ENCODE measurements at places on chromosomes 7 and 10.
A peak's percentile ranks its signal among the peaks of the same experiment; 100 is the strongest.

DNA sequence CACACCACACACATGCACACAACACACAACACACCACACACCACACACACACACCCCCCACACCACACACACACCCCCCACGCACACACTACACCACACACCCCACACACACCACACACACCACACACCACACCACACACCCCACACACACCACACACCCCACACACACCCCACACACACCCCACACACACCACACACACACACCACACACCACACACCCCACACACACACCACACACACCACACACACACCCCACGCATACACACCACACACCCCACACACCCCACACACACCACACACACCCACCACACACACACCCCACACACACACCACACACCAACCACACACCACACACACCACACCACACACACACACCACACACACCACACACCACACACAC is 16.4 kb downstream of the UCN3 start:
- no peak for DNase-seq

DNA sequence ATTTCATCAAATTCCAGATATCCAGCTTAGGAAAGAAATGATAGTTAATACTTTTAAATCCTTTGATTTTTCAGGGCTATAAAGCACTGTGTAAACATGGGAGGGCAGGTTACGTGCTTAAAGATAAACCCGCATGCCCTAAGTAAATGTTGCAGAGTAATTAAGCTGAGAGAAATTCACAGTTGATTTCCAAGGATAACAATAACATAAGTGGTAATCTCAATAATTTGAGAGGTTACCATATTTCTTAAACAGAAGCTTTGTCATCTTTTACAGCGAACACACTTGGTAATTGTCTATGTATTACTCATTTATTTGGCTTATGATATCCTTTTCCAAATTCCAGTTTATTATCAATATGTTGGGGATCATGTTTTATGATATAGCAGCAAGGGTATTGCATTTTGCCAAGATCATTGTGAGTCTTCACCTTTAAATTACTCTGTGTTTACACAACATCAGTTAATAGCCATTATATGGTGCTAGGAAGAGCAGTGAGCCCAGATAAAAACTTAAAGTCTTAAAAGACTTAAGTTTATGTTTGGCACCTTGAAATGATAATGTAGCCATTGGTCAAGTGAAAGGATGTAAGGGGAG is 15.4 kb downstream of the MGAM start:
- no peak for DNase-seq

GRCh38 chr10:93080350-93081046 is 6.8 kb downstream of the CYP26A1 start:
- peak; percentile 40 for DNase-seq

GRCh38 chr7:91107460-91107859 is 156.8 kb upstream of the FZD1 start:
- no peak for DNase-seq

- DNase-seq, result no peak
These were observed 103.1 kb downstream of the HOXA1 start for GRCh38 chr7:26992670-26993069.

Data from activated CD4-positive, alpha-beta T cell treated with anti-CD3 and anti-CD28 coated beads, Interleukin-2, Interleukin-4, amounts not matched to agents 100 ng/mL and 50 ng/mL, durations not matched to agents 16 hours and 8 hours (primary cell).